ENCODE measurements at places on chromosomes 6 and 20. TPM values are rescaled to one million over a fixed set of nuclear protein-coding genes. Genes with fewer than 3 reads are reported as not detected.
A peak's percentile ranks its signal among the peaks of the same experiment; 100 is the strongest.

- no peak for DNase-seq
Observed at GRCh38 chr6:154890874-154891273, 104.2 kb upstream of the TIAM2 start.

GRCh38 chr6:42162384-42162783 lies 10.8 kb upstream of the GUCA1A start:
- DNase-seq = no peak

DNA sequence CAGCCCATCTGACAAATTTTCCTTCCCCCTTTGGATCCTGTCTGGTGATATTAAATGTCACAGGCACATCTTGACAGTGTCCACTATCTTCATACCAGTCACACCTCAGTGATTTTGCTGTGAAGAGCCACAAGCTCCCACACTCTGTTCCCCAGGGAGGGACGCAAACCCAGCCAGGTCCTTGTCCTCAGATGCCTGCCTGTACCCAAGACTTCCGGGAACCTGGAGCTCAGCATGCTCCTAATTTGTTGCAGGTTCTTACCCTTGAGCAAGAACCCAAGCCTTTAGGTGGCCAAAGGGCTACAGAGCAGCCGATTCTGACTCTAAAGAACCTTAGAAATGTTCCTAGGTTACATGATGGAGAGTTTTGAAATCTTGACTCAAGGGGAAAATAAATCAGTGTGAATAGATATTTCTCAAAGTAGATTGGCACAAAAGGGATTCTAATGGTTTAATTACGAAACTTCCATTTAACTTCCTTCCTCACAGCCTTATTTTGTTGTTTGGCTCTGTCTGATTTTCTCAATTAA lies 66.2 kb upstream of the MTHFD1L start:
- no peak for DNase-seq

DNA sequence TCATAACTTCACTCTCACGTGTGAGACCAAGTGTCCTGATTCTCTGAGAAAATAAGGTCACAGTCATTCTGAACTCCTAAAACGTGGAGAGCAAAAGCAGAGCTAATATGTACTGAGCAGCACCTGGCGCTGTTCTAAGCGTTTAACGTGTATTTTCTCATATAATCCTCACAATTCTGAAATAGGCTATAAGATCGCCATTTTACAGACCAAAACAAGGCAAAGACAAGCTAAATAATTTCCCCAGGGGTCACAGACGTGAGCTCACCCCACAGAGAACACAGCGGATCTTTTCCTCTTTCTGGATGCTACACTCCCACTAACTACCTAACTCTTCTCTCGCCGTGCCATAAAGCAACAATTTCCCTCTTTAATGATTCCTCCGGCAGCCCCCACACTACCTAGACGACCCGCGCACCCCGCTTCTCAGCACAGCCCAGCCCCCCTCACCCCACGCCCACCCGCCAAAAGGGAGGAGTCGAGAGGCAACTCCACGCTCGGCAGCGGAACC lies 636 bp downstream of the SUPT3H start:
- DNase-seq = peak; percentile 17

DNA sequence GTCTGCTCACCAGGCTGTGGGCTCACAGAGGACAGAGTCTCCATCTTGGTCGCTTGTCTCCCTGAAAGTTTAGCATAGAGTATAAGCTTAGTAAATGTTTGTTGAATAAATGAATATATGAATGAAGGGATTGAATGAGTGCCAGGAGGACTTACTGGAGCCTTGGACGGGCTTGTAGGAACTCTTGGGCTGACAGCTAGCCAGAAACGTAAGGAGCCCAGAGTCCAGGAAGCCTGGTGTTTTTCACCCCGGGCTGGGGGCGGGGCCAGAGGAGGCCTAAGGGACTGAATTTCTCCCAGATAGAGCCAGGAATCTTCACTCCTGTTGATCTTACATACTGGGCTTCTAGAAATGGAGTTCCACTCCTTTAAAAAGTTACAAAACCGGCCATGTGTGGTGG lies 68.5 kb upstream of the SRSF6 start:
- no peak for DNase-seq

DNA sequence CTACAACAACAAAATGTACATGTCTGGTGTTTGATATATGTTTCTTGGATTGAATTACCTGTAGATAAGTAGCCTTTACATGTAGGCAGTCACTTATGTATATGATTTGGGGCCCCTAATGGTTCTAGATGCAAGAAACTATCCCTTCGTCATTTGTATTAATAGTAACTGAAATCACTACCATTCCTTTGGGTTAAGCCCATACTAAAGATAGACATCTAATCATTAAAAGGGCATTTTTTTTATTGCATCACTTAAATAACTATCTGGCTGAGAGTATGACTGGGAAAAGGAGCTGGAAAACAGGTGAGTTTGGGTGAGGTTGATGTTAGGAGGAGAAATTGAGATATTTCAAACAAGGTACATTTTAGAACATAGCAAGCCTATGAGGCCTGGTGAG lies 213.5 kb upstream of the PLN start:
- DNase-seq = no peak

DNA sequence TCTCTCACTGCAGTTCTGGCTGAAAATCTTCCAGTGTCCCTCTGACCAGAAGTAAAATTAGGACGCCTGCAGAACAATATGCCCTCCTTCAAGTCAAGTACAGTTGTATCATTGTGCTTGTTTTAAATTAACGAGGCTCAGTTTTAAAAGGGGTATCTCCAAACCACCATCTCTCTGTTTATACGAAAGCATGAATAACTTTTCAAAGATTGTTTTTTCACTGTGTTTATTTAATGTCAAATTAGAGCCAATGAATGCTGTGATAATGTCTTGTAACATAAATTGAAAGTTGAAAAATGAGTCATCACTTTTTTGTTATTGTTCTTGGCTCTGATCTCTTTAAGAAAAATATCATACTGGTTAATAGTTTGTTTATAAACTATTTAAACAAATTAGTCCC lies 230.7 kb upstream of the THEMIS start:
- no peak for DNase-seq

GRCh38 chr20:32033316-32033715 lies 18.7 kb upstream of the HCK start:
- DNase-seq = no peak

DNA sequence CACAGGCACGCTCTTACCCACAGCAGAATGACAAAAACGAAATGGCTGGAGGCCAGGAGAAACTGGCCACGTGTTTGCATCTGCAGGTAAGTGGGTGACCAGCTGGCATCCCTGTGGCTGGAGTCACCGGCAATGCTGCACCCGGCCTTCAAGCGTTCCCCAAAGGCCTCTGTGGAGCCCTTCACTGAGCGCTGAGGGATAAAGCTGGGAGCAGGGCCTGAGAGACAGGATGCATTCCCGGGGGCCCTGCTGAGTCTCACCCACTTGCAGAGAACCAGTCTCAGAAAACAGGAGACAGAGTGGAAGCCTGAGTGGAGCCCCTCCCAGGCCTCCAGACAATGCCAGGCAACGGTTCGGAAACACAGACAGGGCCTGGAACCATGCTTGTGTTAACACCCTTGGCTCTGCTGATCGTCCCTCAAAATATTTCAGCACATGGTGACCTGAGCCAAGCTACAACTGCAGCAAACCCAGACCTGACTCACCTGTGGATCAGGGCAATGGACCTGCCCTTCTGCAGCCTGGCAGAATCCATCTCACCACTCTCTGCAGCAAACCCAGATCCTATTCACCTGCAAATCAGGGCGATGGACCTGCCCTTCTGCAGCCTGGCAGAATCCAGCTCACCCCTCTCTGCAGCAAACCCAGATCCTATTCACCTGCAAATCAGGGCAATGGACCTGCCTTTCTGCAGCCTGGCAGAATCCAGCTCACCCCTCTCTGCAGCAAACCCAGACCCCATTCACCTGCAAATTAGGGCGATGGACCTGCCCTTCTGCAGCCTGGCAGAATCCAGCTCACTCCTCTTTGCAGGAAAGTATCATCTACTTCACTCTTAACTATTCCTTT lies 39.8 kb downstream of the TBXT start:
- DNase-seq = no peak

GRCh38 chr6:98932381-98932780 lies 15.4 kb downstream of the FBXL4 start:
- no peak for DNase-seq

DNA sequence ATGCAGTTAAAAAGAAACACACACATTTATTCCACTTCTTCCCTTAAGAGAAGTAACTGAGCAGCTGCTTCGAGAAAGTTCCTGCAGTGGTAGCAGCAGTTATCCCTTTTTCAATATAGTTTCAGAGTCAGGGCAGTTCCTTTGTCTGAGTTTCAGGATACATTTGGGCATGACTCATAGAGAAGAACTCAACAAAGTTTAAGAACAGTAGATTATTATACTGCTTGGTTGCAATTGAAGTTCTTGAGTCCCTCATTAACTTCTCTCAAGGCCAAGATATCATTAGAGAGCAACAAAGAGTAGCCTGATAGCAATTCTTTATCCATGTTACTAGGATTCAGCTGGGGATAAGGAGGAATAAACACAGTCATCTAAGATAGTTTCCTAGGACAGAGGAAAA lies 54.4 kb downstream of the TPD52L1 start:
- DNase-seq = no peak

DNA sequence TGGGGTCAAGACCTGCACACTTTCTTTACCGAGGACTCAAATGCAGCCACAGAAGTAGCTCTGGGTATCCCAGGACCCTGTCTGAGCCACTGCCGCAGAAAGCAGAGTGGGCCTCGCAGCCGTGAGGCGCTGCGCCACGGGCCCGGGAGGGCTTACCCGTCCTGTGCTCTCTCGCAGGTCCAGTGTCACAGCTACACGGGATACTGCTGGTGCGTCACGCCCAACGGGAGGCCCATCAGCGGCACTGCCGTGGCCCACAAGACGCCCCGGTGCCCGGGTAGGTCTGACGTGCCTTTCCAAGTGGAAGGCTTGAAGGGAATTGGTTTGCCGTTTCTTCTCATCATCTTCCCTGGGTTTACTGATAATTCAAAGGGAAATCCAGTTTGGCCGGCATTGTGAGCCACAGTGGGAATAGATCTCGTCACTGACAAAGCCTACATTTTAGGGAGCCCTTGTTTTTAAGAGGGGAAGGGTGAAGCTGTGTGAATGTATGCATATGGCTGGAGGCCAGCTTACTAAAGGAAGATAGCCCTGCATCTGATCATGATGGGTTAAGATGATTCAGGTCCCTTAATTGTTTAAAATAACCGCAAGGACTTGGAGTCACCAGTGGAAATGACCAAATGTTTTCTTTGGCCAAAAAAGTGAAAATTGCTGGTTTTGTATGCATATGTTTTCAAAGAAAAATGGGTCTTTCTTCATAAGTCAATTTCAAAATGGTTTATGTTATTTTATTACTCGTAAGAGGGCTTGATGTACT lies 86.6 kb downstream of the SMOC2 start:
- no peak for DNase-seq

GRCh38 chr6:19333936-19334335 lies 503.2 kb upstream of the ID4 start:
- no peak for DNase-seq

- DNase-seq = peak; percentile 13
Observed at GRCh38 chr6:63307581-63308246, 12.1 kb downstream of the LGSN start.

- DNase-seq = no peak
Observed at GRCh38 chr6:6503191-6503590, 85.3 kb upstream of the LY86 start.

DNA sequence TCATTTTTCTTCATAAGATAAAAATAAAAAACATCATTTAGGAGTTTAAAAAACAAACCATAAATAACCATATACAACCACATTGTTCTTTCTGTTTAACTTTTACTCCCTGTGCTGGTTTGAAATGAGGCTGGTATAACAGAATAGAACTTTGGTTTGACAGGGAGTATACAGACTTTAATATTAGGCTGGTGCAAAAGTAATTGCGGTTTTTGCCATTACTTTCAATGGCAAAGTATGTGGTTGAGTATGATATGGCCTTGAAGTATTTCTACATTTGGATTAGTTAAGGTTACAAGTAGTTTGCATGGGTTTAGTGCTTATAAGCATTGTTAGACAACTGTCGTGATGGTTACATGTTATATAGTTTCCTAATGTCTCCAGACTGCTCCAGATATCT lies 29.0 kb upstream of the COL10A1 start:
- DNase-seq = no peak

DNA sequence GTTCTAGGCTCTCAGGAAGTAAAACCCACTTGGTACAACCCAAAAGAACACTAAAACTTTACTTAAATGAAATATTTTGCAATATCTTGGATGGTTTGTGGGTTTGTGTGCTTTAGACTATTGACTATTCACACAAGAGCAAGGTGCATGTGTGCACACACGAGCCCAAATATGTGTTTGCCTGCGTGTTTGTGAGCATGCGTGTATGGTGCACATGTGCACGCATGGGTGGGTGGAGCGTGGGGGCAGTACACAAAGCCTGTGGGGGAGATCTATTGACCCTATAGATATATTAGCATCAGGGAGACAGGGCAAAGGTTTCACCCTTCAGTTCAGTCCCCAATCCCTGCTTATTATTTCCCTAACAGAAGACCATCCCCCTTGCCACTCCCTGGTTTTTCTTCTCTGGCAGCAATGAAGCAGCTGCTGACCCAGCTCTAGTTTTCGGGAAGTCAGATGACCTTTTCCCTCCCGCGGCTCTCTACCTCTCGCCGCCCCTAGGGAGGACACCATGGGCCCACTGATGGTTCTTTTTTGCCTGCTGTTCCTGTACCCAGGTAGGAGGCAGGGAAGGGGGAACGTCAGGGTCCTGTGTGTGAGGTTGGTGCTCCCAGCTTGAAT lies at the start of gene C2:
C2 (plus strand) TSS at position 476 of the 621 bp plus-strand sequence; CDS start at position 512, 36 bp downstream.
- no peak for DNase-seq

- DNase-seq = peak; percentile 35
Observed at GRCh38 chr20:49541733-49542513, 26.0 kb downstream of the PTGIS start.

- DNase-seq = no peak
Observed at GRCh38 chr6:131394768-131395432, 178.1 kb upstream of the ARG1 start.

DNA sequence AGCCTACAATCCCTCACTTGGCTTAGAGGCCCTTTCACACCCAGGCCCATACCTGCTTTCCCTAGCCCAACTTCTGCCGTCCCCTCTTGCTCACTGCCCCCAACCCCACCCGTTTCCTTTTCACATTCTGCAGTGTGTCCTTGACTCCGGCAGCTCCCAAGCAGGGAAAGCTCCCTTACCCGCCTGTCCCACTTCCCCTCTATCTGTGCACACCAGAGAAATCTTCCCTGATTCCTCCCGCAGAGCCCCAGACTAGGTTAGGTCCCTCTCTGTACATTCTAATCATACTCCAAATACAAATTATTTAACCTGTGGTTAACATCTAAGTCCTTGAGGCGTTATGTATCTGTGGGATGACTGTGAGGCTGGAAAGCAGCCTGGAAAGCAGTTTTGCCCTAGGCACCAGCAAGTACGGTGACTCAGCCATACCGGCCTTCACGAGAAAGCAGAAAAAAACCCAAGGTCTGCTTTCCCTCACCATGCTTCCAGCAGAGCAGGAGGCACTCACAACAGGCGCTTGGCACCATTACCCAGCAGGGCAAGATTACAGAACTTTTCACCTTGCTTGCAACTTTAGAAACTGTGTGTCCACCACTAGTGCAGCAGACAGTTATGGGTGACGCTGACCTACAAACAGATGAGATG lies 22.3 kb downstream of the ELOVL5 start:
- no peak for DNase-seq

DUSP15 gene
- not detected for polyA plus RNA-seq

PLEKHG1 gene
- polyA plus RNA-seq = 4.4 TPM

ETV7 gene
- 1.1 TPM for polyA plus RNA-seq

BTN1A1 gene
- polyA plus RNA-seq = 1.1 TPM

HLA-DOB gene
- polyA plus RNA-seq = 27.4 TPM

TBXT gene
- polyA plus RNA-seq = 0.06 TPM

RIMS4 gene
- 0.02 TPM for polyA plus RNA-seq

ECT2L gene
- not detected for polyA plus RNA-seq

BCLAF1 gene
- polyA plus RNA-seq = 124 TPM

JPH2 gene
- not detected for polyA plus RNA-seq
